ENCODE measurements at places on chromosomes 2 and 18.

- DNase-seq, result no peak
Observed at GRCh38 chr2:233852056-233852455, 2.3 kb downstream of the HJURP start.

DNA sequence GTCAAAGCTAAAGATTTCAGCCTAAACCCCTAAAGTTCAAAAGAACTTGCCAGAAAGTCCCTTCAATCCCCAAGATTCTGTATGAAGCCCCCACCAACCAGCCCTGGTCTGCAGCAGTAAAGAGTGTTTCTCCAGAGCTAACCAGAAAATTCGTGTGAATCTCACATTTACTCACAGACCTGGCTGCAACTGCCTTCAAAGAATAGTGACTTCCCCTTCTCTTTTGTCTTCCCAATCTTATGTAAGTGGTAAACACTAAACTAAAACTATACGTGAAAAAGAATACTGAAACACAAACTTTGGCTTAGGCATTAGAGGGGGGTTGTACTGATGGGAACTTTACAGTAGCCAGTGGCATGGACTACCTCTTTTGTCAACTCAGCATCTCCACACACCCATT is 50.6 kb upstream of the SETBP1 start:
- DNase-seq, result no peak

- no peak for DNase-seq
Observed at GRCh38 chr2:238973038-238973739, 125.3 kb downstream of the TWIST2 start.

DNA sequence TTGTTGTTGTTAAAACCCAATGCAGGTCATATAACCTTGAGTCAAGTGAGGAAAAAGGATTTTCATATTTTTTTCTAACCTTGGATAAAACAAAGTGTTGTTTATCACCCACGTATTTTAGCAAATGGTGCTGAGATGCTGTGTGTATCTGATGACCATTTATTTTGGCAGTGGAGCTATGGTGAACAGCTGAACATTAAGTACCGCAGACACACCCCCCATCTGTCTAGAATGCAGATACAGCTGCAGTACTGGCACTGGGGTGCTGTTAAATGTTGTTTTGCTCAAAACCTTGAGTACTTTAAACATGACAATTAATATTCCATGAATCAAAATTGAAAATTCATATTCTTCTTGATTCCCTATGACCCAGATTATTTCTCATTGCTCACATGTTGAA is 773.3 kb upstream of the SLC39A10 start:
- DNase-seq, result no peak

- DNase-seq, result no peak
Observed at GRCh38 chr18:40707797-40708196, 1247.2 kb upstream of the PIK3C3 start.

GRCh38 chr2:160510617-160511016 is 17.0 kb upstream of the RBMS1 start:
- no peak for DNase-seq

GRCh38 chr18:25298853-25299274 is 53.1 kb downstream of the ZNF521 start:
- DNase-seq, result no peak

DNA sequence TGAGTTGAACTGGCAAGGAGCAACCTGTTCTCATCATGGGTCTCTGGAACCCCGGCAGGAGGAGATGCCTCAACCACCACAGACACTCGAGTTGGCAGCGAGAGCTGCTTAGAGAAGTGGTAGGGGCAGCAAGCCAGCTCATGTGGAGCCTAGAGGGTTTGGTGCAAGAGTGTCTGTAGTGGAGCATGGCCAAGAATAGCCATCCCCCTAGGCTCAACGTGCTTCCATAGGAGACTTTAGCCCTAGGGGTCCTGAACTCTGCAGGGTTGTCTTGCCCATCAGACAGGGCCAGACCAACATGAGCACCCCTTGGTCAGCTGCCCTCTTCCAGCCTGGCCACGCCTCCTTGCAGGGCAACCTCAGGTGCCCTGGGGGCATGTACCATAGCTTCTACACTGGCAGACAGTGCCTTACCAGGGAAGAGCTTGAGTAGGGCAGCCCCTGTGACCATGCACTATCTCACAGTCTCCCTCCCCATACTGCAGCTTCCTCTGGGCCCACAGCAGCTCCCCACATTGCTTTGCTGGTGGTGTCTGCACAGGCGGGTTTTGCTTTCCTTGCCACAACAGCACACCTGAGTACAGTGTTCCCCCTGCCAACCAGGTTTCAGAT is 187.1 kb downstream of the EXOC6B start:
- no peak for DNase-seq

GRCh38 chr2:37582481-37583220 is 88.8 kb downstream of the CDC42EP3 start:
- no peak for DNase-seq

- DNase-seq, result no peak
Observed at GRCh38 chr2:163132850-163133249, 294.3 kb upstream of the KCNH7 start.

GRCh38 chr18:43341014-43341413 is 63.7 kb upstream of the SYT4 start:
- DNase-seq, result no peak

DNA sequence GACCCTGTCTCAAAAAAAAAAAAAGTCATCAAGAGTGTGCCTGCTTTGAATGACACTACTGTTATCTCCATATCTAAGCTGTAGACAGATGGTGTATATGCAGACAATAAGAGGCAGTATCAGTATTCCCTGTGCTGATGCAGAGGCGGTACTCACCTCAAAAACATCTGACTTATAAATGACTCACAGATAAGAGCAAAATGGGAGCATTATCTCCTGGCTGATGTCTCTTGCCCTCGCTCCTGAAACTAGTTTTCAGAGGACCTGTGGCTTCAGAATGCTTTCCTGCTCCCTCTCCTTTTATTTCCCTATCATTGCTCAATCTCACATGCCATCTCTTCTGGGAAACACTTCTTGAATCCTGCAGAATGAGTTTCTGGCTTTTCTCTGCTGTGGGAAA is 289.6 kb downstream of the PTPRM start:
- DNase-seq, result no peak

- DNase-seq, result no peak
Observed at GRCh38 chr2:156182132-156182531, 150.4 kb downstream of the NR4A2 start.

DNA sequence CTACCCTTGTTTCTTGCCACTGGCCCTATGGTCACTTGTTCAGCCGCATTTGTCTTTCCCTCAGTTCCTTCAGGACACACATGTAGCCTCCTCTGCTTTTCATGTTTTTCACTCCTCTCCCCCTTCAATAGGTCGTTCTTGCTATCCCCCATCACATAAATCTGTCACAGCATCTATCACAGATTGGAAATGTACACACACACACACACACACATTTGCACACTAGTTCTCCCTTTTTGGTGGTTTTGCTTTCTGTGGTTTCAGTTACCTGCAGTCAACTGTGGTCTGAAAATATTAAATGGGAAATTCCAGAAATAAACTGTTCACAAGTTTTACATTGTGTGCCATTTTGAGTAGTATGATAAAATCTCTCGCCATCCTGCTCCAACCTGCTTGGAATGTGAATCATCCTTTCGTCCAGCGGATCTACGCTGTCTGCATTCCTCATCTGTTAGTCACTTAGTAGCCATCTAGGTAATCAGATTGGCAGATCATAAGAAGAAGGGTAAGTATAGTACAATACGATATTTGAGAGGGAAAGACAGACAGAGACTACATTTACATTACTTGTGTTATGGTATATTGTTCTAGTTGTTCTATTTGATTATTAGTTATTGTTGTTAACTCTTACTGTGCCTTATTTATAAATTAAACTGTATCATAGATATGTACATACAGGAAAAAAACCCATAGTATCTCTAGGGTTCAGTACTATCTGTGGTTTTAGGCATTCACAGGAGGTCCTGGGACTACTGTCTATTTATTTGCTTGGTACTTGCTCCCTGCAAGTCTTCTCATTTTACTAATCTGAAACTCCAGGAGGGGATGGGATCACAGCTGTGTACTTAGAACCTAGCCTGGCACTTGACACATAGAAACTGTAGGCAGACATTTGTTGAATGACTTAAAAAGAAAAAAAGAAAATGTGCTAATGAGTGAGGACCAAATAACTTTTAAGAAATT is 86.1 kb upstream of the PNPT1 start:
- DNase-seq, result no peak

GRCh38 chr2:101123795-101124471 is 27.2 kb downstream of the TBC1D8 start:
- no peak for DNase-seq

DNA sequence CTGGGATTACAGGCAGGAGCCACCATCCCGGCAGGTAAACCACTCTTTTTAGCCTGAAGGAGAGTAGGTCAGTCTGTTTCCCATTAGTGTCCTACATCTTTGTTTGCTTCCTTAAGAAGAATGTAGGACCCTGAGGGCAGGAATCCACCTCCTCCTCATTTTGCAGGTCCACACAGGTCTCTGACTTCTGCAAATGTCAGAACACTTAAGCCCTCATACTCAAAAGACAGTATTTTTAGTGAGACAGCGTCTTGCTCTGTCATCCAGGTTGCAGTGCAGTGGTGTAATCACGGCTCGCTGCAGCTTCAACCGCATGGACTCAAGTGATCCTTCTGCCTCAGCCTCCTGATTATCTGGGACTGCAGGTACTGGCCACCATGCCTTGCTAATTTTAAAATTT is 9.3 kb downstream of the PSTPIP2 start:
- DNase-seq, result no peak

DNA sequence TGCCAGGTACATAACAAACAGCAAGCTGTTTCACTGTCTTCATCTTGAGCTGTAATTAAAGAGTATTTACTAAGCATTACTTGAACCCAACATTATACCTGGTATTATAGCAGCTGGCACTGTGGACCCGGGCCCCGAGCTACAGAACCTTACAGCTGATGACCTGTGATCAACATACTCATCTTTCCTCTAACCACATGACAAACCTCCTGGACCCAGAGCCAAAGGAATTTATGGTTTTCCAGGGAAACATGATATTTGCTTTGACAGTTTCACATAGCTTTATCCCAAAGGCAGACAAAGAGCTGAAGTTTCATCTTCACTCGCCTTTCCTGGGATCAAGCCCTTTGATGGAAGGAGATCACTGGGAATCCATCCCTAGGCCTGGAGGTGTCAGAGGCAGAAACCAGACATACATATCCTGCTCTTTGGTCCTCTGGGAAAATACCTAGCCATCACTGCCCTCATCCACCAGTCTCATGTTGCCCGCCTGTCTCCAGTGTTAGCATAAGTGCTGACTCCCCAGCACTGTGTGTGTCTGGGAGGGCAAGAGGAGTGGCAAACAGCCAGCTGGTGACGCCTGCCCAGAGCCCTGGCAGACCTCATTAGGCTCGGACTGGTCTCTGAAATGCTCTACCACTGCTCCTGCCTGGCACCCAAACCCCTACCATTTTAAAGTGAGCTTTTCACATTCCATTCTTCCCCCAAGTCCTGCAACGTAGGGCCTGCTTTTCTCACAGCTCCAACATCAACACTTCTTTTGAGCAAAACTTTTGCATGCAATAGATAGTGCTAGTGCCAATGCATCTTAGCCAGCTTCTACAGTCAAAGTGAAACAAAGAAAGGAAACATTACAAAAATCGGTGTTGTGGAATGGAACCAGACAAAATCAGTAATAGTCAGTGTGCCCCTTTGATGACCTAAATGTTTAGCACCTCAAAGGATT is 138.8 kb upstream of the CTAGE1 start:
- no peak for DNase-seq

- no peak for DNase-seq
Observed at GRCh38 chr2:46010925-46011490, 286.2 kb upstream of the EPAS1 start.

- no peak for DNase-seq
Observed at GRCh38 chr2:40062381-40062780, 283.3 kb upstream of the THUMPD2 start.

GRCh38 chr2:181461056-181461997 is 4.1 kb downstream of the ITGA4 start:
- no peak for DNase-seq

- DNase-seq, result no peak
Observed at GRCh38 chr18:55398858-55399257, 189.1 kb downstream of the TCF4 start.

DNA sequence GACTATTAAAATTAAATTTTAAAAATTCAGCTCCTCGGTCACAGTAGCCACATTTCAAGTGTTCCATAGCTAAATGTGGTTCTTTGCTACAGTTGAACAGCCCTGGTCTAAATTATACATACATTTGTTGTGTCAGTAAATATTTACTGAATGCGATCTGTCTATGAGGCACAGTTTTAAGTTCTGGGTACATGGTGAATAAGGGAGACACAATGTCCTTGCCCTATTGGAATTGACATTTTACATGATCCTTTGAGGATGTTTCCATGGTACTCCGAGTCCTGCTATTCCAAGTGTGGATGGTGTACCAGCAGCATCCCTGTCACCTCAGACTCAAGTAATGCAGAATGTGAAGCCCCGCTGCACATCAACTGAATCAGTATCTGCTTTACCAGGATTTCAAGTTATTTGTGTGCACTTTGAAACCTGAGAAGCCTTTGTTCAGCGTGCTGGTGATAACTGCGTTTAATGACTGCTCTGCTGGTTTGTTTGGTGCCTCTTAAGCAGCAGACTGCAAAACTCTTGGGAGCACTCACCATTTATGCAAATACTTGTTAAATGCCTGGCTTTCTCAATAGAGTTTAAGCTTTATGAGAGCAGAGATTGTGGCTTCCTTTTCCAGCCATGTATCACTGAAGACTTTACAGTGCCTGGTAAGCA is 1.5 kb downstream of the GALNT1 start:
- DNase-seq, result no peak

GRCh38 chr18:8706791-8707555 is 1.6 kb downstream of the MTCL1 start:
- DNase-seq, result no peak

- DNase-seq, result no peak
Observed at GRCh38 chr2:33136566-33136965, 189.8 kb downstream of the LTBP1 start.

DNA sequence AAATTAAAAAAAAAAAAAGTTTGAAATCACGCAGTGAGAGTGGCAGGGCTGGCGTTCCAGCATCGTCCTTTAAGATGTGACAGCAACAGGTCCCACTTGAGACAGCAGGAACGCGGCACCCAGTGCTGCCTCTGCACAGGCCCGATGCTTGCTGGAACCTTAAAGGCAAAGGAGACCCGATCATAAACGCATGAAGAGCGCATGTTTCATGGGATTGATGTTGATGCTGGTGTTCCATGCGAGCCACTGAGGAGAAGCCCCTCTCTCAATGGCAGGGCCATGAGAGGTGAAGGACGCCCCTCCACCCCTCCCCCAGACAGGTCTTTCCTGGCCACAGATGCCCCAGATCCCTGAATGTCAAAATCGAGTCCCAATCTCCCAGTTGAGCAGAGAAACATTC is 17.9 kb upstream of the ALPI start:
- DNase-seq, result no peak

DNA sequence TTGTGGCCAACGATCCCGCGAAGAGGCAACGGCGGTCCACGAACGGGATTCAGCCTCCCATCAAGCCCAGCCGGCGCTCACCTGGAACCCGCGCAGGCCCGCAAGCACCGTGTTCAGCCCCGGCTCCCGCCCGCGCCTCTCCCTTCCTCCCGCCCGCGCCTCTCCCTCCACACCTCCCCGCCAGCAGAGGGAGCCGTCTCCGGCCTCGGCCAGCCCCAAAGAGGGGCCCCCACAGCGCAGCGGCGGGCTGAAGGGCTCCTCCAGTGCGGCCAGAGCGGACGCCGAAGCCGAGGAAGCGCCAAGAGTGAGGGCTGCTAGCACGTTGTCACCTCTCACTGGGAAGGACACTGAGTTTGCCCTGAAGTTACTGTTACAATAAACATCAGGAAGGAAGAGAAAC is 55.3 kb upstream of the LAPTM4A start:
- no peak for DNase-seq

- no peak for DNase-seq
Observed at GRCh38 chr18:68102117-68102516, 585.6 kb upstream of the DSEL start.
